RCC 7860 (cell line): ENCODE measurements at places on chromosomes 12 and 14.

- DNase-seq, result no peak
Observed at GRCh38 chr12:54286042-54287030, 5.8 kb downstream of the HNRNPA1 start.

DNA sequence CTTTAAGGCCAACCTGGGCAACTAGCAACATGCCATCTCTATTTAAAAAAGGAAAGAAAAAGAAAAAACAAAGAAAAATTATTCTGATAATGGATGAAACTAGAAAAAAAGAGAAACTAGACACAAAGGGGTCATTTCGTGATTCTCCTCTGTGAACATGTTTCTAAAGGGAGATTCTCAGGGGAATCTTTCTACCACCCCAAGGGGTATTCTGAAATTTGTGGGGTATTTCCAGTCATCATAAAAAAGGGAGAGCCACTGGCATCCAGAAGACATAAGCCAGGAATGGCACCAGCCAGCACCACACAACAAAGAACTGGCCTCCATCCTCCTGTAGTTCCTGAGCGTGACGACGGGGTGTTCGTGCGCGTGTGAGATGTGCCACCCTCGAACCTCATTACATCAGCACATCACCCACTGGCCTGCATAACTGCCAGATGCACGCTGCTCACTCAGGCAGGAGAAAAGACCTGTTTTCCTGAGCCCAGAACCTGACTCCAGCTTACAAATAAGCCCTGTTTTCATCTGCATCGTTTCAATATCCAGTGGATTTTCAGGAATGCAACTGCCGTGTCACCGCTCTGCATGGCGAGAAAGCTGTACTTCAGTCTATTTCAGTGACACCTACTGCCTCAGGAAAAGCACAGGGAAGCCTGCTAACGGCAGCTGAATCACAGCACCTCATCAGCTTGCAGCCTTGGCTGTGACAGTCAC, 23.9 kb downstream of the STX2 start:
- no peak for DNase-seq

DNA sequence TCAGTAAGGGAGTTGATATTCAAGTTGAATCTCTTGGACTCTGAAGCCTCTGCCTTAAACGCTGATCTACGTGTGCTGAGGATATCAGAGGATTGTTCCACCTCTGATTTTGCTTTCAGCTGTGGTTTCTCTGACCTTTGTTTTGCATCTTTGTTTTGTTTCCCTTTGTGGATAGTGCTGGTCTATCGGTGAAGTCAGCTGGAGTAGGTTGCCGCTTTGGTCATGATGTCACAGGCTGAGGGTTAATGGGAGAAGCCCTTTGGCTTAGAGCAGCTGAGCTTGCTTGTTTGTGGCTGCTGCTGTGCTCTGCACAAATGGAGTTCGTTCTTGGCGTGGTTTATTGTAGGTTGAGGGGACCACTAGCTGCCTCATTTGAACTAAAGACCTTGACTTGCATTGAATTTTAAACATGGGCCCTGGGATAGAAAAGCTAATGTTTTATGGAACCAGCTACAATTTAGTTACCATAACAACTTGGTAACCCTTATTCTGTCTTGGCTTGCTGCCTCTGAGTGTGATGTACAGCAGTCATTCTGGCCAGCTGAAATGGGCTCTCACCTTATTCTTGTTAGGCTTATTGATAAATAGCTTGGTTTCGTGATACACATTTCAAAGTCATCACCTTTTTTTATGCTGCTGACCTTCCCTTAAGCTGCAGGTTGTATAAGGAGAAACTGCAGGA, 284.5 kb upstream of the E2F7 start:
- DNase-seq, result no peak

- DNase-seq, result no peak
Observed at GRCh38 chr12:39966256-39966655, 139.6 kb downstream of the SLC2A13 start.

DNA sequence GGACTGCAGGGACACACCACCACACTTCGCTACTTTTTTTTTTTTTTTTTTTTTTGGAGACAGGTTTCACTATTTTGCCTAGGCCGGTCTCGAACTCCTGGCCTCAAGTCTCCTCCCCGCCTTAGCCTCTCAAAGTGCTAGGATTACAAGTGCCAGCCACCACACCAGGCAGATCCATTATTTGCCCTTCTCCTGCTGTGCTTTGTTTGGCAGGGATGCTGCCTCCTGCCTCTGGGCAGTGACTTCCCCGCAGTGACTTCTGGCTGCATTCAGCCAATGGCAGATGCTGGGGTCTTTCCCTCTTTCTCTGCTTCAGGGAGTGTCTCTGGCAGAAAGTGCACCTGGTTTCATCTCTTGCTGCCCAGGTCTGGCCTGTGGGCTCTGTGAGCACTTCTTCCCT, 6.7 kb upstream of the MORN3 start:
- DNase-seq, result no peak

DNA sequence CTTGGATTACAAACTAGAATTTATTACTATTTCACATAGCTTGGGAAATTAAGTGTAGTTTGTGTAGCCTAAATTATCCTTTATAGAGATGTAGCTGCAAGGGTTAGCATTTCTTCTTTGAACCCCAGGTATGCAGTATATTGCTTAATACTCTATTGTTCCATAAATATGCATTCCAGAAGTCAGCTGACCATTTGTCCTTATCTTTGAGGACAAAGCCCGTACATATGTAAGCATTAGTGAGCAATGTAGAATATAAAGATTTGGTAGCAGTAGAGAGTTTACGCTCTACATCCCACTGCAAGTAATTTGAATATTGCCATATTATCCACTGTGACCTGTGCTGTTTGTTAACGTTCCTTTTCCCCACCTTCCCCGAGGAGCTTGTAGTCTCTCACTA, 26.9 kb downstream of the PPM1A start:
- DNase-seq, result no peak

DNA sequence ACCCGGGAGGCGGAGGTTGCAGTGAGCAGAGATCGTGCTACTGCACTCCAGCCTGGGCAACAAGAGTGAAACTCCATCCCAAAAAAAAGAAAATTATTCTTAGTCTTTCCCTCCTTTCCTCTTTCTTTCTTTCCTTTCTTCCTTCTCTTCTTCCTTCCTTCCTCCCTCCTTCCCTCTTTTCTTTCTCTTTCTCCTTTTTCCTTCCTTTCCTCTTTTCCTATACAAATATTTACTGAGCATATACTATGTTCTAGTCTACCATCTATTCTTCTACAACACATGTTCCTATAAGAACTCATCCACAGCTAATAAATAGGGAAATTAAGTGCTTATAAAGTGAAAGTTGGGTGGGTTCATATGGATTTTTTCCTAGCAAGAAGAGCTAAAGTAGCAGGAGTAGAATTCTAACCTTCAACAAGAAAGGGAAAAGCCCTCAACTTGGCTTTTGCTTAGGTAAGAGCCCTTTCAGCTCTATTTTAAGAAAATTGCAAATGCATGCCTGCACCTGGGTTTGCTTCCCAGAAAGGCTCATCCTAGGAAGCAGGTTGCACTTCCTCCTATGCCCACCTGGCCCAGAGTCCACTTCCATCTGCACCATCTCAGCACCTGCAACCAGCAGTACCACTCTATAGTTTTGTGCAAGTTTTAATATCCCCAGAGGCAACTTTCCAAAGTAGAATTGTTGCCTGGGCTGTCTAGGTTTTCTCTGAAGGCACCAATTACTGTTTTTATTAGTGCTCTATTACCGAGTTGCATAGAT, 122.0 kb upstream of the CCND2 start:
- no peak for DNase-seq

DNA sequence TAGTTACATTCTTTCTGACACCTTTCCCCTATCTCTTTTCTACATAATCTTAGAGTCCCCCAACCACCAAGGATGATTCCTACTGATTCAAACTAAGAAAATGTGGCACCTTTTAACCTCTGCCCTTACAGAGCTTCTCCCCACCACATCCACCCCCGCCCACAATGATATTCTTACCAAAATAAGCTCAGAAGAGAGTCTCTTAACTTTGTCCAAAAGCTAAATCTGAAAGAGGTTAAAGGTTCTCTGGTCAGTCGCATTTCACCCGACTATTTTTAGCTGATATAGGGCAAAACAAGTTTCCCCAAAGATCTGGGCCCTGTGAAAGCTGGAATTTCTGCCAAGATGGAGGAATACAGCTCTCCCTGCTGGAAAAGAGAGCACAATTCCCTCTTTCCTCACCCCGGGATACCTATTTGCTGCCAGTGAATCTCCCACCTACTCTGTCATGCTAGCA, 128.6 kb downstream of the ZFP36L1 start:
- no peak for DNase-seq

GRCh38 chr12:95480230-95480629, 6.3 kb downstream of the METAP2 start:
- DNase-seq, result no peak
